ENCODE measurements at places on chromosomes 16 and 17. TPM values are rescaled to one million over a fixed set of nuclear protein-coding genes. Genes with fewer than 3 reads are reported as not detected.
A peak's percentile ranks its signal among the peaks of the same experiment; 100 is the strongest.

SLC9A5 gene
- total RNA-seq, result 2.4 TPM

- no peak for DNase-seq
These were observed 244.3 kb upstream of the CDH8 start for GRCh38 chr16:62280506-62280905.

GRCh38 chr17:82237083-82237745 is 8.4 kb downstream of the SLC16A3 start:
- DNase-seq, result peak; percentile 70

DNA sequence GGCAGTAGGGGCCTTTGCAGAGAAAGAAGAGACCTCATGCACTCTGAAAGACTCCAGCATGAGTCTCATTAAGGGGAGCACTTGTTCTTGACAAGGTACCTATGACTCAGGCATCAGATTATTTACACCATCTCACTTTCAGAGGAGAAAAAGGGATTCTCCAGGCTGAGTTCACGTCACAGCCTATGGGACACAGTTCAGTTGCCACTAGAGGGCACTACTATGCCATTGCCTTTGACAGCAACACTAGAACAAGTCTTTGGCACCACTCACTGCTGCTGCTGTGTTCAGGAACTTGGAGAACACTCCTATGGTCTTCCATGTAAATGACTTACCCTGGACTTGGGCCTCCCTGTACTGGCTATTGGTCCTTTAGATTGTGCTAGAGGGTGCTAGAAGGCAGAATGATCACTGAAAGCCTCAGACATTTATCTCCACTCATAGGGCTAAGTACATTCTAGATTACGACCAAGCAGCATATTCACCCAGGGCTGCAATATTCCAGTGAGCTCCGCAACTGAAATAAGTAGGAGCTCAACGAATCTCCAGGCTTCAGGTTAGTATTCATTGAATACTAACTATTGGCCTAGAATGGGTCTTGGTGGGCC is 225.1 kb upstream of the CA10 start:
- DNase-seq, result no peak

- peak; percentile 50 for DNase-seq
These were observed 4.9 kb upstream of the MED1 start for GRCh38 chr17:39455919-39456318.

GLP2R gene
- 1.8 TPM for total RNA-seq

DNA sequence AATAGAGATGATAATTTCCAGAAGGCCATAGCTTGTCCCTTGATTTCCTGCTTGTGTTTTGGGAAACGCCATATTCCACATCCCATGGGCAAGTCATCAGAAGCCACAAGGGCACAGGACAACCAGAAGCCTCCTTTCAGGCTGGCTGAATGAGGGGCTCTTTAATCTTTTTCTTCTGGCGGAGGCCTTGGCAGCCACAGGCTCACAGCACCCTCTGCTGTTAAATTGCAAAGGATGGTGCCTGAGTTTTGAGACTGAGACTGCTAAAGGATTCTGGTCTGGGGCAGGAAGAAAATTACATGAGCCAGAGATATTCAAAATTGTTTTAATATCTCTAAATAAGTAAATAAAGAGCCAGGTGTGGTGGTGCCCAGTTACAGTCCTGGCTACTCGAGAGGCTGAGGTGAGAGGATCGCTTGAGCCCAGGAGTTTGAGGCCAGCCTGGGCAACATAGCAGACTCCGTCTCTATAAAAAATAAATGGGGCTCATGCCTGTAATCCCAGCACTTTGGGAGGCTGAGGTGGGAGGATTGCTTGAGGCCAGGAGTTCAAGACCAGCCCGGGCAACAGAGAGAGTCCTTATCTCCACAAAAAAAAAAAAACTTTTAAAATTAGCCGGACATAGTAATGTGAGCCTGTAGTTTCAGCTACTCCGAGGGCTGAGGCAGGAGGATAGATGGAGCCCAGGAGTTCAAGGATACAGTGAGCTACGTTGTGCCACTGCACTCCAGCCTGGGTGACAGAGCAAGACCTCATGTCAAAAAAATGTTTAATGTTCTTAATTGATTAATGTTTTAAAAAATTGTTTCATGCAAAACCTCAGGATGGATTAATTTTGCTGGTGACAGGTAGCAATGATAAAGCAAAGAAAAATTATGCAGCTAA is 26.3 kb downstream of the AARSD1 start:
- no peak for DNase-seq

GRCh38 chr16:29925105-29925756 is 795 bp downstream of the KCTD13 start:
- peak; percentile 41 for DNase-seq

GRCh38 chr17:3843935-3844516 is 2.0 kb downstream of the NCBP3 start:
- DNase-seq, result no peak

GRCh38 chr16:64950731-64951130 is 171.1 kb downstream of the CDH11 start:
- no peak for DNase-seq

NOD2 gene
- total RNA-seq, result 4.2 TPM

CYTH1 gene
- total RNA-seq, result 103 TPM

IGSF6 gene
- 88.4 TPM for total RNA-seq

SLC2A4 gene
- 1.6 TPM for total RNA-seq

- no peak for DNase-seq
These were observed 8.7 kb upstream of the KCNH6 start for GRCh38 chr17:63514477-63514876.

MYO1D gene
- 73.3 TPM for total RNA-seq

- no peak for DNase-seq
These were observed 2.6 kb downstream of the PCGF2 start for GRCh38 chr17:38745545-38745944.

RCVRN gene
- 0.17 TPM for total RNA-seq

DNA sequence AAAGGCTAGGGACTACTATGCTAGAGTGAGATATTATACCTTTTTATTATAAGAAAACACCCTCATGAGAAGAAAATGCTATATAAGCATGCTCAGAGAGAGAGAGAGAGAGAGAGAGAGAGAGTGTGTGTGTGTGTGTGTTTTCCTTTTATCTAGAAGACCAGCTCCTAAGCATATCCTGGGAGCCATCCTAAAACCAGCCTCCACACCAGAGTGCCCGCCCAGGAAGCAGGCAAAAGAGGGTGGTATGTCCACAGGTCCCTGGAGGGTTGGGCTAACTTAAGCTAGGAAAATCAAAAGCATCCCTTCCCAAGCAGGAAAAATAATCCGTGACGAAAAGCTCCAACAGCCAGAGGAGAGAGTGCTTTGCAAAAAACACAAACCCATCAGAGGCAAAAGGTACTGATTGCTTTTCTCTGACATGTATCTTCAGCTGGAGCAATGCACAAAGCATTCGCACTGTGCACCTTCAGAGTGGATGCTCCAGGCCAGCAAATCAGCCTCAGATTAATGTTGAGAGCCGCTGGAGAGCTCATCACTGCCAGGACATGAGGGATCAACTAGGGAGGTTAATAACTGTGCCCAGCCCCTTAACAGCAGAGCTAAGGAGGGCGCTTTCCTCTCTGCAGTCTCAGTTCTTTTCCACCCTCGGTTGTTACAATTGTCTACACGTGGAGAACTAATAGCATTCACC is 125.1 kb downstream of the SLC39A11 start:
- no peak for DNase-seq

DNA sequence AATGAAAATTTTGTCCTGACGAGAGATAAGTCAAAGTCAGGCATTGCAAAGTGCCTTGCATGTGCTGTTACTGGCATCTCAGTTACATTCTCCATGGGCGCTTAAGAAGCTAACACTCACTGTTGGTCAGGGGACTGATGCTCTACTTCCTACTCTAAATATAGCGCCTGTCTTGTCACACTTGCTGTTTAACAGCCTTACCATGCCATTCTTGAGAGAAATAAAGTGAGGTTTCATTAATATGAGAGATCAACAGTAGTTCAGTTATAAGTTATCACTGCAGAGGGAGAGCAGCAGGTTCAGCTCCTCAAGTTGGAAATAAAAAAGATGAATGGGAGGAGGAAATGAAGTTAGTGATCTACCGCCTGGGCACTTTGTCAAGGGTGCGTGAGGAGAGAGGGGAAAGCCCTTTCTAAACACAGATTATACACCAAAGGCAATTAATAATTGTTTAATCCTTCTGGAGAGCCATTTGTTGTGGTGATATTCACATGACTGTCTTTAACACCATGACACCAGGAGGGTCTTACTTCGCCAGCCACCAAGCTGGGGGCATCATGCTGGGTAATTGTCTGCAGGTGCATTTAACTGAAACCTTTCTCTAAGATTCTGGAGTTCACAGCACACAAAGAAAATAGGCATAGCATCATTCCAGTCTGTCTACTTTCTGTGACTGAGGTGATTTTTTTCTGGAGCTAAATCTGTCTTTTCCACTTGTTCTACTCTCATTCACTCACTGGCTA is 568.7 kb upstream of the HSBP1 start:
- DNase-seq, result no peak

DNA sequence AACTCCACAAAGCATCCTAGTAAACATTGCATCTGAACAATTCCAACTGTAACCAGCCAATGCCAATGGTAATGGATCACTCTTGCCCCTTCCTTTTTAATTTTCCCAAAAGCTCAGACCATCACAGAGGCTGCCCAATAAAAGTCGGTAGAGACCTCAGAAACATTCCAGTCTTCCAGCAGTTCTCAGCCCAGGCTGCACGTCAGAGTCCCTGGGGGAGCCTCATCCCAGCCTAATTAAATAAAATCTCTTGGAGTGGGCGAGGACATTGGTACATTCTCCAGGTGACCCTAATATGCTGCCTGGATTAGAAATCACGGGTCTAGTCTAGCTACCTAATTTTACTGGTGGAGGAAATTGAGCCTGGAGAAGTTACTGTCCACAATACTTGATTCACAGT is 117.1 kb upstream of the MYOCD start:
- DNase-seq, result no peak

GRCh38 chr16:89117975-89118289 is 24.3 kb downstream of the ACSF3 start:
- DNase-seq, result no peak

KCNH4 gene
- 0.26 TPM for total RNA-seq

DNA sequence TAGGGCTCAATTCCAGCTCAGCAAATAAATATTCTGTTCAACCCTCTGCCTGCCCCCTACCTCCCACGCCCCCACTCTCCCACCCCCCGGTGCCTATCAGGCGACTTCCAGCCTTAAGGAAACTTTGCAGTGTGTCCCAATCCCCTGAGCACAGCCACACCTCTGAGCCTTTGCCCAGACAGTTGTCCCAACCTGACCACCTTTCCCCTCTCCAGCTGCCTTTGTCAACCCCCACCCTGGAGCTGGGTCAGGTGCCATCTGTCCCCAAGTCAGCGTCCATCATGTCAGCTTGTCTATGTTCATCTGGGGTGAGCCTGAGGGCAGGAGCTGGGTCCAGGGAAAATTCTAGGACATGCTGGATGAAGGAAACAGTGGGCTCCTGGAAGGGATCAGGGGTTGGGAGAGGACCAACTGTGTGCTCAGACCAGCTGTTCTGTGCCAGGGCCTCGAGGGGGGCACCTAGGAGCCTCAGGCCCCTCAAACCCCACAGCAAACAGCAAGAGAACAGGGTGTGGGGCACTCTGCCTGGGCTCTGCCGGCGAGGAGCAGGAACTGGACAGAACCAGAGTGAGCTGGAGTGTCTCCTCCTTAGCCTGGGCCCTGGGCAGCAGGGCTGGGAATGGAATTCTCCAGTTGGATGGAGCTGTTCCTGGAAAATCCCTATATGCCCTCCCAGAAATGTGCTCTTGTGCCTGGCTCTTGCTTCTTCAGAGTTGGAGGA is 17.8 kb downstream of the CDH16 start:
- no peak for DNase-seq

ABCA6 gene
- total RNA-seq, result 36.3 TPM

DNA sequence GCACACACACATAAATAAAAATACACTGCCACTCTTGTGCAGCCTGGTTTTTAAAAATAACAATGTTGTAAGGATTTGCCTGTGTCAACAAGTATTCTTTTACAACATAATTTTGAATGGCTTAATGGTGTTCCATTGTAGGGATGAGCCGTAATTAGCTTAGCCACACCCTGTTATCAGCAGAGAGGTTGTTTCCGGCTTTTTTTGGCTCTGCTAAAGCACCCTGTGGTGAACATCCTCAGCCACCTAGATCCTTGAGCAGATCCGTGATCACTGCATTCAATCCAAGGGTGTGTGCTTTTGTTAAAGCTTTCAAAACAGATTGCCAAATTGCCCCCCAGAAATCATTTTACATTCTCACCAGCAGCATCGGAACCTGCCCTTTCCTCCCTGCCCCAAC is 7.0 kb downstream of the KATNB1 start:
- no peak for DNase-seq

DNA sequence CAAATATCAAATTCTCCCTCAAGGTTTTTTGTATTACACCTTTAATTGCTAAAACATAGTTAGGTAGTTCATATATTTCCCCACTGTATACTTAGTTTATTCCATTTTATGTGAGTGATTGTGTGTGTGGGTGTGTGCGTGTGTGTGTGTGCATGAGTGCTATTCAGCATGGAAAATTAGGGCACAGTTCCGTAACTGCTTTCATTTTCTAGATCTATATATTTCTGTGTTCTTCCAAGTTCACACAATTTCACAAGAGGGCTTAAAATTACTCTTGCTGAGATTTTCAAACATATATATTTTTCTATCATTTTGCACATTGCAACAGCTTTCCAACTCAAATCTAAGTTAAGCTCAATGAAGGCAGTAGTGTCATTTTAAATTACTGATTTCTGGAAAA is 782.9 kb upstream of the SOX9 start:
- DNase-seq, result no peak

DNA sequence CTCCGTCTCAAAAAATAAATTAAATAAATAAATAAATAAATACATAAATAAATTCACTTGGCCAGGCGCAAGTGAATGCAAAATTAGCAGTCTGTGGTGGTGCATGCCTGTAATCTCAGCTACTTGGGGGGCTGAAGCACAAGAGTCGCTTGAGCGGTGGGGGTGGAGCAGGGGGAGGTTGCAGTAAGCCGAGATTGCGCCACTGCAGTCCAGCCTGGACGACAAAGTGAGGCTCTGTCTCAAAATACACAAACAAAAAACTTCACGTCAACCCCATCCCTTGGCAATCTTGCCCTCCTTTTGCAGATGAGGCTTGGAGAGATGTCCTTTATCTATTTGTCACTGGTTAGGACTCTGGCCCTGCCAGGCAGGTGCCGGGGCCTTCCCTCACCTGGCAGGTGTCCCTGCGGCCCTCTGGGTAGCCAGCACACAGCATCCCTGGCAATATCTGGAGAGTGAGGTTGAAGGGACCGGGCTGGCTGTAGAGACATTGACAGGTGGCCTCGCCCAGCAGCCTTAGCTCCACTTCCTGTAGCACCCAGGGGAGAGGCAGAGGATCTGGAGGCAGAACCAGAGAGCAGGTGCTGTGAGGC is 4.4 kb downstream of the PRSS36 start:
- DNase-seq, result no peak
